A549 treated with ZK216348 at 1 μM for 4 hours (cell line): ENCODE measurements at places on chromosomes 6 and 20. TPM values are rescaled to one million over a fixed set of nuclear protein-coding genes. Genes with fewer than 3 reads are reported as not detected.

Gene PSORS1C1
- 3.7 to 5.9 TPM (median 4.5 TPM) in 5 replicates for total RNA-seq

Gene UST
- total RNA-seq: 2.5 to 5.0 TPM (median 3.3 TPM) in 5 replicates

Gene JPH2
- total RNA-seq: 2.7 to 4.2 TPM (median 2.9 TPM) in 5 replicates

Gene STX7
- total RNA-seq: 21.7 to 26.7 TPM (median 23.2 TPM) in 5 replicates

Gene ENPP5
- not detected in 5 replicates for total RNA-seq
